ENCODE measurements at places on chromosomes 2 and 18.

- DNase-seq = no peak
These were observed 331.5 kb upstream of the LRP1B start for GRCh38 chr2:142462306-142462705.

DNA sequence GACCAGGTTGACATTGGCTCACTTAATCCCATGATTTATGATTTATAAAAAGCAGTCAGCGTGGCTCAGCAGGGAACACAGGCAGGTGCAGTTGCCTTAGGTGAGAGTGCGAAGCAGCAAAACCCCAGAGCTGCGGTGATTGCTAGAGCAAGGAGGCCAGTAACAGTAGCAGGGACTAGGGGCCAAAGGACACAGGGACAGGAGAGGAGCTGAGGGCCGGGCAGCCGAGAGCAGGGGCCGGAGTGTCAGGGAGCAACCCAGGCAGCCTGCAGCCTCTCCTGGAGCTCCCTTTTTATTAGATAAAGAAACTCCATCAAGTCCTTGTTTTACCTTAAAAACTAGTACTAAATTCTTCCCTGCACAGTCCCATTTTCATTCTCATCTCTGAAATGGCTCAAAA, 4.3 kb downstream of the MC2R start:
- DNase-seq = no peak

DNA sequence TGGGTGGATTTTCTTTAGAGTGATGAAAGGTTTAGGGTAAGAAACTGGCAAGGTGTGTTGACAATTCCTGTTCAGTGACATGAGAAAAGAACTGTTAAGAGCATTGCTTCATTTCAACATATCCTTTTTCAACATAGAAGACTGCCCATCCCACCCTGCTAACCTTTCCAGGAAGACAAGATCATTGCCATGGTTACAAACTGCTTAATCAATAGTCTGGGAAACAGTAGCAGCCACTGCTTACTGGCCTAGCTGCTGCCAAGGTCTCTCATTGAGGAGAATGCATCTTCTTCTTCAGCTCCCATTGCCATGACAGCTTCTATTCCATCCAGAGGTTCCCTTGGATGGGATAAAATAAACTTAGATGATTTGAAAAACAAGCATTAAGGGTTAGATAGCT, 212.1 kb downstream of the LRRTM1 start:
- DNase-seq = no peak

- no peak for DNase-seq
These were observed 95.8 kb downstream of the SPP2 start for GRCh38 chr2:234146087-234146826.

- no peak for DNase-seq
These were observed 52.7 kb upstream of the CALCRL start for GRCh38 chr2:187500585-187501359.

DNA sequence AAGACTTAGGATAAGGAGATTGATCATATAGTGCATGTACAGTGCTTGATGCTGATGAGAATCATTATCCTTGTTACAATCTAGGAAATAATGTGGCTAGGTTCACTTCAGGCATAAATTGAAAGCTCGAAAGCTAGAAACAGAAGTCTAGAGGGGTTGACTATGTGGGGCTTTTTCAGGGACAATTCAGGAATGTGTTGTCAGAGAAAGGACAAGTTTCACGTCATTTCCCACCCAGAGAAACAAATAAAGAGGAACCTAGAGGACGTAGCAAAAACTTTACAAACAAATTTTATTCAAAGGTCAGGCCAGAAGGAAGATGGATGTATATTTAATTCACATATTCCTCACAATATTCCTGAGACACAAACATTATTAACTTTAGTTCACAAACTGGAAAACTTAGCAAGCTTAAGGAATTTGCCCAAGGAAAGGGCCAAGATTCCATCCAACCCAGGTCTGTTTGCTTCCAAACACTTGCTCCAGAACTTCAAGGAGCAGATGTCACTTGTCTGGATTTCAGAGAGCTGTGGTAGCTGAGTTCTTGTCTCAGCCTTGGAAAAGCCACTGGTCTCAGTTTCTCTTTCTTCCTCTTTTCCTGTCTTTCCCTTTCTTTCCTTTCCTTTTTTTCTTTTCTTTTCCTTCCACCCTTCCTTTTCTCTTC, 7.4 kb downstream of the CYRIA start:
- no peak for DNase-seq

DNA sequence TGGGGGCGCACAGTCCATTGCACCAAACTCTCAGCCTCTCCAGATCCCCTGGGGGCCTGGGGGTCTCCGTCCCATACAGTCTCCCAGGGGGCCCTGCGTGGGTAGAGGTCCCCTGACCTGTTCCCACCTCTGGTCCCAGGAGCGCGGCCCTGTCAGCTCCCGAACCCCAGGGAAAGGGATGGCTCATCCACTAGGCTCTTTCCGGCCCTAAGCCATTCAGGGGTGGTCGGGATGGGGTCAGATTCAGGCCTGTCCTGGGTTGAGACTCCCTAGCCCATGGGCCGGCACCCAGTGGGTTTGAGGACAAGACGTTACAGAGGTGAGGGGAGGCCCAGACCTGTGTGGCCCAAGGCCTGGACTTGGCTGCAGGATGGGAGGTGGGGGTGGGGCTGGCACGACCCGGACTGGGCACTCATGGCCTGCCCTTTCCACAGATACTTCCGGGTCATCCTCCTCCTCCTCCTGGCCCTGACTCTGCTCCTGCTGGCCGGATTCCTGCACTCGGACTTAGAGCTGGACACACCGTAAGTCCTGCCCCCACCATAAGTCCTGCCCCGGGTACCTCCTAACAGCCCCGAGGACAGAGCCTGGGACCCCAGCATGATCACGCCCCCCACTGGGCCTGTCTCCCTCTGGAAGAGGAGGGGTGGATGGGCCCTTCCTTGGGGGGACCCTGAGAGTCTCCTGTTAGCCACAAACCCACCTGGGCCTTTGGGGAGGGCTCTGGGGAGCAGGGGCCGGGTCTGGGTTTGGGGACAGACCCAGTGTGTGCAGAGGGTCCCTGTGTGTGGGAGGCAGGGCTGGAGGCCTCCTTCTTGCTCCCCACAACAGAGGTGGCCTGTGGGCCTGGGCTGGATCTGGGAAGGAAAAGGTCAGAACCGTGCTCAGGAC, 10.1 kb upstream of the NEU4 start:
- no peak for DNase-seq

Data from stimulated activated CD4-positive, alpha-beta T cell treated with anti-CD3 and anti-CD28 coated beads, TNF-alpha, amount 100 ng/mL, for 24 hours (primary cell).